ENCODE measurements at places on chromosomes 12 and 14. TPM values are rescaled to one million over a fixed set of nuclear protein-coding genes. Genes with fewer than 3 reads are reported as not detected.

BDKRB2 gene
- 9.1 TPM for total RNA-seq

RNF212B gene
- total RNA-seq: not detected

SERPINA12 gene
- total RNA-seq: not detected

ESR2 gene
- total RNA-seq: 0.21 TPM

SERPINA3 gene
- 1.5 TPM for total RNA-seq

GRCh38 chr14:33165926-33166289 lies 227.2 kb downstream of the NPAS3 start:
- DNase-seq: no peak

- no peak for DNase-seq
These were observed 17.6 kb upstream of the G2E3 start for GRCh38 chr14:30541318-30541717.

DNA sequence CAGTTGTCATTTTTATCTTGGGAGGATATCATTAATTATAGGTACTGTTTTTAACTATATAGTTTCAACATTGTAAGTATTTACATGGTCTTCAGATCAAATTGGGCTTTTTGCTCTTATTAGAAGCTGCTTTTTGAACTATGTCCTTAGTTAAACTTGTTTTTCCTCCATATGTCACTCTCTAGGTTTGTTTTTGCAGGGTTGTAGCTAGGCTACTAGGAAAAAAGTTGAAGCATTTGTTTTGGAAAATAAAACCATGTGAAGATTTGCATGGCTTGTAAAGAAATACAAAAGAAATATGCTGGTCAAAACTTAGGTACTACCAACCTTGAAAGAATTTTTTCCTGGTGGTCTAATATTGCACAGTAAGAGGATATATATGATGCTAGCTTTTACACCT lies 3.4 kb downstream of the ARID2 start:
- peak; percentile 22 for DNase-seq

GRCh38 chr14:28001002-28001401 lies 765.6 kb upstream of the FOXG1 start:
- no peak for DNase-seq

DNA sequence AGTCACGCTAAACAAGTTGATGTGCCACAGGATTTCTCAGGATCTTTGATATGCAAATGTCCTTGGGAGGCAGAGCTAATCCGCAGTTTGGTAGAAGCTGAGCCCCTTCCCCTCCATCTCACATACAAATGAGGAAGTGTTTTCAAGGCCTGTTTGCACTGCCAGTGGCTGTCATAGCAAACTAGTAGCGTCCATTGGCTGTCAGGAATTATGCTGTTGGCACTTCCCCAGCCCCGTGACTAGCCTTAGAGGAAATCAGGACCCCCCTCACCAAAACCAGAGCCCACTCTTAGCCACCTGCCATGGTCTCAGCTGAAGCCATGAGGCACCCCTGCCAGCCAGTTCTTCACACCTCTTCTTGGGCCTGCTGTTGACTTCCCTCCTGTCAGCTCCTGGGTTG lies 253.9 kb downstream of the CACNA1C start:
- no peak for DNase-seq
